ENCODE measurements at places on chromosomes 6 and 20. TPM values are rescaled to one million over a fixed set of nuclear protein-coding genes. Genes with fewer than 3 reads are reported as not detected.
A peak's percentile ranks its signal among the peaks of the same experiment; 100 is the strongest.

- no peak for DNase-seq
Measured at GRCh38 chr20:33604084-33604990, 57.8 kb upstream of the C20orf144 start.

- no peak for DNase-seq
Measured at GRCh38 chr6:163243083-163243482, 171.4 kb upstream of the QKI start.

DNA sequence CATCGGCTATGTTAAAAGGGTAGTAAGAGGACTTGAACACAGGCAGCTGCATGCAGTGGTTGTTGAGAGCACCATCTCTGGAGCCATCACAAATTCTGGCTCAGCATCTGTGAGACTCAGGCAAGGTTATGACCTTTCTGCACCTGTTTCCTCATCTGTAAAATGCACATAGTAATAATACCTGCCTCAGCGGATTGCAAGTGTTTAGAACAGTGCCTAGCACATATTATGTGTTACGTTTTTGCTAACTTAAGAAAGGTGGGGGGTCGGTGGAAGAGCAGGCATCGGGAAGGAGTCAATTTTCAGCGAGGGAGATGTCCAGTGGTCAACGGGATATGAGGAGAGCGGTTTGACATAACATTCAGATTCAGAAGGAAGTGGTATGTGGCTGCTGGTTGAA is 2.9 kb downstream of the LY6G5C start:
- no peak for DNase-seq

DNA sequence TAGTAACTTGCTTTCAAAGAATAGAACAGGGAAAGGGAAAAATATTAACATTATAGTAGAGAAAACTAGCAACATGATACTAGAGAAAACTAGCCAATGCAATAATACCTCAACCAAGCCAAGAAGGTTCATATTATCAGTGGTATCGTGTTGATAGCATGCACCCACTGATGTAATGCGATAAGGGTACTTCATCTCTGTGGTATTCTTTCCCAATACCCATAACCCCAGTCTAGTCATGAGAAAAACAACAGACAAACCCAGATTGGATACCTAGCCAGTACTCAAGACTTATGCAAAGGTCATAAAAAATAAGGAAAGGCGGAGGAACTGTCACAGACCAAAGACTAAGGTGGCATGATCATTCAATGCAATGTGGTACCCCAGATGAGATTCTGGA is 21.0 kb downstream of the BLOC1S5 start:
- DNase-seq: no peak

DNA sequence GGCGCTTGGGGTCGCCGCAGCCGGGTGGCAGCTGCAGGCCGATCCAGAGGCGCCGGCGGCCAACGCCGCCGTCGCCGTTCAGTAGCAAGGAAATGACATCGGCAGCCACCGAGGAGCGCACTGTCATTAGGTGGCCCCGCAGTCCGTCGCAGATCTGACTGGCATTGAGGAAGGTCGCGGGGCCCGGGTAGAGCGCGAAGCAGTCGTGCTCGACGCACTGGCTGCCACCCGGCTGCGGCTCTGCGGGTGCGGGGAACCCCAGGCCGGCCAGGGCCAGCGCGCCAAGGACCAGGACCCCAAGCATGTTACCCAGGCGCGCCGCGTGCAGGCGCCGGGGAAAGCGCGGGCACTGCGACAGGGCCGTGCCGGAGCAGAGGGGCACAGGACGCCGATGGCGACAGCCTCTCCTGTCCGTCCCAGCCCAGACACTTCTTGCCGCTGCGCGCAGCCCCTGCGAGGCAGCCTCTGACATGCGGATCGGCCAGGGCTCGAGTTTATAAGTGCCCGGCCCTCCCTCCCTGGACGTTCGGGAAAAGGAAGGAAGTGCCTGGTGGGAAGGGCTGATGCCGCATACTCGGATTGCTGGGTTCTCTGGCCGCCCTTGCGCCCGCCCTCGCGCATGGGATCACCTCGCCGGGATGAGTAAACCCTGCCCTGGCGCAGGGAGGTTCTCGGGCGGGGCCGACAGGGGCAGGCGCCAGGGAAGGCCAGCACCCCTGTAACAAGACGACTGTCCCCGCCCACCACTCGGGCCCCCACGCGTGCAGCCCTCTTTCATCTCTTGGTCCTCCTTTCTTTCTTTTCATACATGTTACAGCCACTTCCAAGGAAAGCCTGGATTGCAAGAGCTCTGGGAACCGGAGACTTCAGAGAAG is at the start of gene THBD:
TSS of gene THBD (minus strand) at position 472 of the 875 bp plus-strand sequence. CDS start at position 304, 168 bp downstream.
- peak; percentile 9 for DNase-seq

DNA sequence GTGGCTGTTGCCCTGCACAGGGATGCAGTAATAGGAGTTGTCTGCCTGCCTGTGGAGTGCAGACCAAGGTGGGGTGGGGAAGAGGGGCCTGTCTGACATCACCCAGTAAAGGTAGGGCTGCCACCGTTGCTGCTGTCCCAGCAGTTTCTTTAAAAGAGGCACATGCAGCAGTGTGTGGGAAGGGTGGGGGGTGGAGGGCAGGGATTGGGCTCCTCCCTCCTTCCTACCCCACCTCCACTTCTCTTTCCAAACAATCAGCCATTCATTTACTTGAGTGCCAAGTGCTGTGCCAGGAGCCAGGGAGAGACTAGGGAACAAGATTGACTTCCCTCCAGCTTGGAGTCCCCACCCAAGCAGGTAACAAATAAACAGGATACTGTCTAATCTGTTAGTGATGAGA is 66.8 kb upstream of the MYL9 start:
- DNase-seq: no peak

GRCh38 chr6:136613477-136613876 is 63.3 kb upstream of the MAP7 start:
- no peak for DNase-seq

- DNase-seq: no peak
Measured at GRCh38 chr6:63543982-63544381, 28.3 kb upstream of the LOC128125822 start.

- DNase-seq: no peak
Measured at GRCh38 chr6:91213229-91213901, 626.5 kb upstream of the MAP3K7 start.

GRCh38 chr20:57651881-57652605 is 31.8 kb upstream of the ZBP1 start:
- no peak for DNase-seq

DNA sequence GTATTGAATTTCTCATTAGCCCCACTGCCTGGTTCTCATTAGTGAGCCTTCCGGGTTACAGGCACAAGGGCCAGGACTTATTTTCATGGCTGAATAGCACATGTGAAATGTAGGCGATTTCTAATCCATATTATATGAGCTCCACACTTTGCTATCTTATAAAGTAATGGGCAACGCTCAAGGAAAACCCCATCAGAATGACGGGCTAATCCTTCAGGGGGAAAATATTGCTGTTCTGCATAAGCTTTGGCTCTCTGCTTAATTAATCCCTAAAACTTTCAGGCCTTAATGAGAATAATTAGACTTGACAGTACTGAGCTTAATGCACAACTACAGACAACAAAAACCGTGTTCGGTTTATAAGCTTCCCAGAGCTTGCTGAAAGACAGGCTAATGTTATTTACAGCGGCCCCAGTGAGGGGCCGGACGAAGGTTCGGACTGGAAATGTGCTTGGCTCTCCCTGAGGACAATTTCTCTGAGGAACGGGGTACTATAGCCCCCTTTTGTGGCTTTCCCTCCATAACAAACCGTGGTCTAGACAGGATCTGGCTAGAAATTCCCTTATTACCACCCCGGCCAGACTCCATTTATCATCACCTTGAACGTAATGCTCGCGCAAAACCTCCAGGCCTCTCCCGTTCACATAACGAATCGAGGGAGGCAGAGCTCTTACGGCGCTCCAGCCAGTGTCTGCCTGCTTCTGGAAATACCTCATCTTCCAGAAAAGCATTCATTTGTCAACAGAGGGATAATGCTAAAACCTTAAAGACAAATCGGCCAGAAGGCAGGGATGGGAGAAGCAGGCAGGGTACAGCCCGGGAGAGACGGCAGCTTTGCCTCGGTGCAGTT is 164.5 kb downstream of the CD83 start:
- DNase-seq: no peak

DNA sequence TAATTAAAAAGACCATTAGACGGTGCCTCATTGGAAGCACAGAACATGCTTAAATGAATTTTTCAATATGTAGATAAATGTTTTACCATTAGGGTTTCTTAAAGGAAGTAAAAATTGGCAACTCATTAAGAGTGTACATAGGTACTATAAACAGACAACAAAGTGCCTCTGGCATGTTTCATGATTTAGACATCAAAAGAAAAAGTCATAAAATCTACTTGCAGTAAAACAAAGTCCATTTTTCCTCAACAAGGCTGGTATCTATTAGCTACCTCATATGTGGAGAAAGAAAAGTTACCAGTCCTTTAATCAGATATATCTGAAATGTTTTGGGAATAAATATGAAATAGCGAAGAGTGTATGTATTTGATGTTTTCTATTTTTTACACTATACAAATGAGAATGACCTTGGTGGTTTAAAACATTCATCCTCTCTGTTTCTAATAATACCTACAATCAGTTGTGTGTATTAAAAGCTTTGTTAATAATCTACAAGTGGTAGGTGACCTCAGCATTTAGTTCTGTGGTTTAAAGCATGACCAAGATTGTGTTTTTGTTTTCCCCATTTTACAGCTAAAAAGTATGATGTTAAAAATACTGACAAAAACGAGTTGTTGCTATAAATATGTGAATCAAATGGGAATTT is 87.5 kb downstream of the HDGFL1 start:
- no peak for DNase-seq

- DNase-seq: no peak
Measured at GRCh38 chr6:151179321-151179720, 60.4 kb upstream of the AKAP12 start.

- no peak for DNase-seq
Measured at GRCh38 chr20:3592931-3593330, 70.3 kb downstream of the GFRA4 start.

DNA sequence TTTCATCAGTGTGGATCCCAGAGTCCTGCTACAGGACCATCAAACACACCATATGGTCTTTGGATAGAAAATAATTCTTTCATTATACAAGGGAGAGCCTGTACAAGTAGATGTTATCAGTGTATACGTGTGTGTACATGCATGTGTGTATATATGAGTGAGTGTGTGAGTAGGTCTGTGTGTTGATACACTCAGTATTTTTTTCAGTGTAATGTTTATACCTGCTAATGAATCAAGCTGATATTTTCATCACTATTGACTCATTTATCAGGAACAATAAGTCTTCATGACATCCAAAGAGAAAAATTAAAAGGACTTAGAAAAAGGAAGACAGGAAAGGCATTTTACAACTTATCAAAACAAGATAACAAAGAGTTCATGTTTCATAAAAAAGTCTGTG is 66.5 kb downstream of the EPM2A start:
- DNase-seq: no peak

GRCh38 chr6:111803371-111803770 is 69.9 kb downstream of the FYN start:
- no peak for DNase-seq

- no peak for DNase-seq
Measured at GRCh38 chr6:158909938-158910337, 90.1 kb downstream of the RSPH3 start.

DNA sequence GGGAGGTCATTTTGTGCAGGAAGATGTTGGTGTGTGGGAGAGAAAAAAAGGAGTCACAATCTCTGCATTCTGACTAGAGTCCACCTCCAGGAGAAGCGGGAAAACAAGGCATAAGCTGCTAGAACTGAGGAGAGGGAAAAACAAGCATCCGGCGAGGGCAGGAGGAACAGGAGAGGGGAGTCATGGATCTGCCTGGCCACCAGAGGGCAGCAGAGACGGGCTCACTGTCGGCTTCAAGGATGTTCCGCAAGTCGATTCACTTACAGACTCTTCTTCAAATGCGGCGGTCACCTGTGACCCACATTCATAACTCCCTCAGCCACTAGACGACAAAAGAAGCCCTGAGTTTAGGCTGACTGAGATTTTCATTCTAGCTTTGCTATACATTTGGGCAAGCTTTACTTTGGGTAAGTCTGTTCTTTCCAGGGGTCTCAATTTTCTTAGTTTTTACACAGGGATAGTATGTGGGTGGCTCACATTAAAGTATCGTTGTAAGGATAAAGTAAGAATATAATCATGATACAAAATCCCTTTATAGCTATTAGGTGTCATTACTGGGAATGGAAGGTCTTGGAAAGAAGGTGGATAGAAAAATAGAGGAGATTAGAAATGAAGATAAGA is 6.6 kb upstream of the BTNL2 start:
- DNase-seq: peak; percentile 74

- DNase-seq: no peak
Measured at GRCh38 chr6:16698162-16698533, 63.1 kb downstream of the ATXN1 start.

DNA sequence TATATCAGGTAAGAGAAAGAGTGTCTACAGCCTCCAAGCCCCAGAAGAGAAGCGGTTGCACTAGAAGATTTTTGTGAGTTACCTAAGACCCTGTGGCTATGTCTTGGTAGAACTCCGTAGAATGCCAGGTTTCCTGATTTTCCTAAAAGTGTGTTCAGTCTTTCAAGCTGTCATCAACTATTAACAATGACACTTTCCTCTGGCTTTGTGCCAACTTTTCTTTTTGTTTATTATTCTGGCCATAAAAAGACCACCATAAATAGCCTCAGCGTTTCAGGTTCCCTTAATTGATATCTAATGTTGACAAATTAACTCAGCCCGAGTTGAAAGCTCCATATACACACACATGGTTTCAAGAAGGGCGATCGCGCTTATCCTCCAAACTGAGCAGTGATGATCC is 1.2 kb downstream of the PAK5 start:
- DNase-seq: no peak

DNA sequence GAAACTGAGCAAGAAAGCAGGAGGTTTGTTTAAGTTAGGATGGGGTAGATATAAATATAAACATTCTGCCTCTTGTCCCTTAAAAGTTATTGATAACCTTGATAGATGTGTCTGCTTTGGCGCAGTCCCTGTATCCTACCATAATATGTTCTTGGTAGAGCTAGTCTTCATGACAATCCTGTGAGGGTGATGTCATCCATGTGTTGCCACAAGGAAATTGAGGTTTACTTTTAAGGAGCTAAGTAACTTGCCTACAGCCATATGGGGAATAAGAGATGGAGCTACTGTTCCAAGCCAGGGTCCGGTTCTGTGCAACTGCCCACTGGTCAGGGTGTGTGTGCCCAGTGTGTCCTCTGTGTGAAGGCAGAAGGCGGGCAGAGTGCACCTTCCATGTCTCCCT is 78.5 kb downstream of the SSR1 start:
- no peak for DNase-seq

Gene BFSP1
- not detected for total RNA-seq

Gene C20orf144
- 0.23 TPM for total RNA-seq

Gene OTOR
- not detected for total RNA-seq

Gene DDRGK1
- 128 TPM for total RNA-seq

Gene NR2E1
- not detected for total RNA-seq

Gene CLPSL1
- not detected for total RNA-seq

Gene RGS19
- total RNA-seq: 21.5 TPM

Gene ZNF512B
- 10.0 TPM for total RNA-seq

Gene BPIFB2
- total RNA-seq: not detected

Gene THBS2
- total RNA-seq: not detected

Gene PTCHD4
- not detected for total RNA-seq

Gene HEBP2
- 30.9 TPM for total RNA-seq

Gene LAMA2
- 2.0 TPM for total RNA-seq

Gene ATXN1
- total RNA-seq: 25.4 TPM

Gene SLC12A5
- total RNA-seq: 0.66 TPM

Gene UBE2C
- total RNA-seq: 200 TPM
